ENCODE measurements at places on chromosomes 6 and 20.

DNA sequence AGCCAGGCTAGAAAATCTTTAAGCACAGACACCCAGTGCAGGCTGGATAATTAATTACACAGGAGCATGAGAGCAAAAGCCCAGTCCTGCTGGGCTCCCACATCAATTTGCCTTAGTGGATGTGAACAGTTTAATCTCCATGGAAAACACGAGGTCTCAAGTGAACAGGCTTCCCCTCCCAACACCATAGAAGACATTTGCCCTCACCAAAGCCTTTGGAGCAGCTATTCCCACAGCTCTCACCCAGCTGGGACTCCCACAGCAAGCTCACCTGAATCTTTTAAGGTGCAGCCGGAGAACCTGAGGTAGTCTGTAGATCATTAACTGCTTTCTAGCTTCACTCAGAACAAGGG, 12.0 kb downstream of the TOMM6 start:
- DNase-seq = no peak

DNA sequence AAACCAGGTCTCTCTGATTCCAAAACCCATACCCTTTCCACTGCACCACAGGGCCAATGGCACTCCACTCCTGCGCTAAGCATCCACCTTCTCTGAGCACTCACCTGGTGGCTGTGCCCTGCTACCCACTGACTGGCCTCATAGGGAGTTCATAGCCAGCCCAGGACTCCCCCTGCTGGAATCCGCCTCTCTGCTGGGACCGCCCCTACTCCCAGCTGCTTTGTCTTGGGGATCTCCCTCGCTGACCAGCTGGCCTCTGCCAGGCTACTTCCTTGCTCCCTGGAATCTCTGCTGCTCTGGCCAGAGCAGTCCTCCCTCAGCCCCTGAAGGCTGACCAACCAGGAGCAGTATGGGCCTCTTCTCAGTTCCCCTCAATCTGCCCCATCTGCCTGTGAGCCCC, 129.7 kb downstream of the FAXC start:
- no peak for DNase-seq

DNA sequence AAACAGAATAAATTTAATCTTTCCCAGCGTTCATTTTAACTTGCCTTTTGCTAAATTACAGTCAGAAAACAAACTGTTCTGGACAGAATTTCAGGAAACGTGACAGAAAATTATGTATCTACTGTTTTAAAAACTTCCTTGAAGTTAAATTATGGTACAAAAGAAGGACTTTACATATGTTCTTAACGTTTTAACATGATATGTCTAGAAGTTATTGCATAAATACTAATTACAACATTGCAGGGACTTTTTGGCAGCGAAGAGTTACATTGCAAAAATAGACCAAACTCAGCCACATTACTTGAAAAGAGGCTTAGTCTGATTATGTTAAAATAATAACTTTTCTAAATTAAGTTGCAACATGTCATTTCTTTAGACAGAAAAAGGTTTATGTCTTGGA, 142.1 kb upstream of the IMPG1 start:
- DNase-seq = no peak

DNA sequence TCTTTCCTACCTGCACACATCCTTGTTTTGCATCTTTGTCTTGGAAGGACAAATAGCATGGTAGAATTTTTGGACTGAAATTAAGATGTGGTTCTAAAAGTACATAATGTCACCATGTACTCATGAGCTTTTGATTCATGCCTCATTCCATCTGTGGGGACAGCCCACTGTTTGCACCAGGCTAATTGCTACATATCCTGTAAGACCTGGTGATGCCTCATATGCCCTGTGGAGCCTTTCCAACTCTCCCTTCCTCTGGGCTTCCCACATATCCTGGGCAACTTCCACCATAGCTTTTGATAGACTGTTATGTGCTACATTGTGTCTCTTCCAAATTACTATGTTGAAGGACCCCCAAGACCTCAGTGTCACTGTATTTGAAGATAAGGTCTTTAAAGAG, 213.6 kb upstream of the PREP start:
- no peak for DNase-seq

DNA sequence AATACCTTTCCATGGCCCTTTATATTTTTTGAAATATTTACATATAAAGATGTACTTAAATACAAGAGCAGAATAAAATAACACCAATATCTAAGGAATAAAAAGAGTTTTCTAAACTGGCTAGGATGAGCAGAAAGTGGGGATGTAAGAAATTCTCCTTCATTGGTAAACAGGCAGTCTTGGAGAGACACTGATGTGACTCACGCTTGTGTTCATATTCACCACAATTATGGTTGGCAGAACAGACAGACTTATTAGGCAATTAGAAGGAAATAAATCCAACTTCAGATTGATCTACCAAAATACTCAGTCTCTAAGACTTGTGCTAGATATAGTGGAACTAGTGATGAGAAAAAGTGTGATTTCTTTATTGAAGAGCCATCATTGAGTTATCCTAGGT, 463.7 kb downstream of the CDC5L start:
- DNase-seq = no peak
